ENCODE measurements at places on chromosomes 6 and 20.

DNA sequence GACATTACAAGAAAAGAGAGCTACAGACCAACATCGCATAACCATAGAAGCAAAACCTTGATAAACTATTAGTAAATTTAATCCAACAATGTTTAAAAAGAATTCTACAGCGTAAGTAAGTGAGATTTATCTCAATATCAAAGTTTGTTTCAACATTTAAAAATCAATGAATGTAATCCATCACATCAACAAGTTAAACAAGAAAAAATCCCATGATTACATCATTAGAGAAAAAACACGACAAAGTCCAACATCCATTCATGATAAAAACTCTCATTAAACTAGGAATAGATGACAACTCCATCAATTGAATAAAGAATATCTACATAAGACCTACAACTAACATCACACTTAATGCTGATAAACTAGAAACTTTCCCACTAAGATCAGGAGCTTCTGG lies 239.0 kb upstream of the GGTLC1 start:
- DNase-seq: no peak

DNA sequence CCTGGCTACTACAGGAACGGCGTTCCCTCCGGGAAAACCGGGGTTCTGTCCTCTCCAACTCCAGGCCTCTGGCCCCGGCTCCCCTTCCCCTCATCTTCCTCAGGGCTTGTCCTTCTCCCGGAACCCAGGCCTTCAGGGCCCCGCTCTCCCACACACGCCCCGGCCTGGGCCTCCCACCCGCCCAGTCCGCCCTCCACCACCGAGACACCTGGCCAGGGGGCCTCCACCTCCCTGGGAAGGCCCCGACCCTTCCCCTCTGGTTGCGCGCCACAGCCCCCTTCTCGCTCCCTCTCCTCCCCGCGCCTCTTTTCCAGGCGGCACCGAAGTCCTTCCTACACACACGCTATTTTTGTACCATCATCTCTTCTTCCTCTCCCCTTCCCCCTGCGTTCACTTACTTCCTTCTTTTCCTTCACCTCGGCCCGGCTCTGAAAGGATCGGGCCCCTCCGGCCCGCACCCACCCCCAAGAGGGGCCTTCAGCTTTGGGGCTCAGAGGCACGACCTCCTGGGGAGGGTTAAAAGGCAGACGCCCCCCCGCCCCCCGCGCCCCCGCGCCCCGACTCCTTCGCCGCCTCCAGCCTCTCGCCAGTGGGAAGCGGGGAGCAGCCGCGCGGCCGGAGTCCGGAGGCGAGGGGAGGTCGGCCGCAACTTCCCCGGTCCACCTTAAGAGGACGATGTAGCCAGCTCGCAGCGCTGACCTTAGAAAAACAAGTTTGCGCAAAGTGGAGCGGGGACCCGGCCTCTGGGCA lies 1.3 kb upstream of the SIRPA start:
- DNase-seq: no peak

- DNase-seq: no peak
Observed at GRCh38 chr6:41659935-41660334, 21.7 kb downstream of the MDFI start.

GRCh38 chr6:144220031-144220790 lies 64.9 kb upstream of the UTRN start:
- no peak for DNase-seq

- no peak for DNase-seq
Observed at GRCh38 chr6:132362442-132363185, 38.7 kb downstream of the MOXD1 start.

GRCh38 chr20:17583126-17583525 lies 13.3 kb downstream of the DSTN start:
- DNase-seq: no peak

DNA sequence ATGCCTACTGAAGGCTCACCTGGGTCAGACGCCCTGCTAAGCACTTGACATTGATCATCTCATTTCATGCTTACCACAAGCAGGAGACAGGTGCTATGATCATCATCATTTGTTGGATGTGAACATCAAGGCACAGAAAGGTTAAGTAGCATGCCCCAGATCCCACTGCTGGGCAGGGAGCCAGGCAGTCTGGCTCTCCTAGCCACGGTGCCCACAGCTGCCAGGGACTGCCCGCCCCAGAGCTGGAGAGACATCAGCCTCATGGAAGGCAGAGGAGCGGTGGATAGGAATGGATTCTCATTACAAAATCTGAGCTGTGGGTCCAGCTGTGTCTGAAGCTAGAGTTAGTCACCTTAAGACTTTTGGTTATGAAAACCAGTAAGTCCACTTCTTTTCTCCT lies 3.6 kb downstream of the SULF2 start:
- DNase-seq: no peak

DNA sequence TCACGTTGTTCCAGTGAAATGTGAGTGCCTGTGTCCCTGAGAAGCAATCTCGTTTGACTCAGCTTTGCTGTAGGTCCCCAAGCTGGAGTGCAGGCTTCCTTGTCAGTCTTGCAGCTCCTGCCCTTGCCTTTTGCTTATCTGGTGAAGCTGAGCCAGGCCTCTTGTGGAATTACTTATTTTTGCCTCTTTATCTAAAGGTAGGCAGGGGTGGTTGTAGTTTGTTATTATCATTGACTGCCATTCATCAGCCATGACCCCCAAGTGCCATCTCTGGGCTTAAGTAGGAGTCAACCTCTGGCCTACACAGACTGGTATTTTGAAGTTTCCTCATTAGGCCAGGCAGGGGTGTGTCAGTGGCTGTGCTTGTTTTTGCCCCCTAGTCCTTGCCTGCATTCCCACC lies 2.1 kb downstream of the TMEM14B start:
- DNase-seq: no peak

- DNase-seq: peak; percentile 15
Observed at GRCh38 chr20:34377072-34377847, 14.2 kb downstream of the ITCH start.

DNA sequence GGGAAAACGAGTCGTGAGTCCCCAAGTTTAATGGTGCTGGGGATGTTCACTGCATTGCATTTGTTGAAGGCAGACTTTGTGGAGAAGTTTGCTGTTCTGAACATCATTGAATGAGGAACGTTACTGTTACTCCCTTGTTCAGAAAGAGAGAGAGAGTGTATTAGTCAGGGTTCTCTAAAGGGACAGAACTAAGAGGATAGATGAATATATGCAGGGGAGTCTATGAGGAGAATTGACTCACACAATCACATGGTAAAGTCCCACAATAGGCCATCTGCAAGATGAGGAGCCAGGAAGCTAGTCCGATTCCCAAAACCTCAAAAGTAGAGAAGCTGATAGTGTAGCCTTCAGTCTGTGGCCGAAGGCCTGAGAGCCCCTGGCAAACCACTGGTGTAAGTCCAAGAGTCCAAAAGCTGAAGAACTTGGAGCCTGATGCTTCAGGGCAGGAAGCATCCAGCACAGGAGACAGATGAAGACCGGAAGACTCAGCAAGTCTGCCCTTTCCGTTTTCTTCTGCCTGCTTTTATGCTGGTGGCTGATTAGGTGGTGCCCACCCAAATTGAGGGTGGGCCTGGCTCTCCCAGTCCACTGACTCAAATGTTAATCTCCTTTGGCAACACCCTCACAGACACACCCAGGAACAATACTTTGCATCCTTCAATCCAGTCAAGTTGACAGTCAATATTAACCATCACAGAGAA lies 223.5 kb upstream of the PCSK2 start:
- no peak for DNase-seq

DNA sequence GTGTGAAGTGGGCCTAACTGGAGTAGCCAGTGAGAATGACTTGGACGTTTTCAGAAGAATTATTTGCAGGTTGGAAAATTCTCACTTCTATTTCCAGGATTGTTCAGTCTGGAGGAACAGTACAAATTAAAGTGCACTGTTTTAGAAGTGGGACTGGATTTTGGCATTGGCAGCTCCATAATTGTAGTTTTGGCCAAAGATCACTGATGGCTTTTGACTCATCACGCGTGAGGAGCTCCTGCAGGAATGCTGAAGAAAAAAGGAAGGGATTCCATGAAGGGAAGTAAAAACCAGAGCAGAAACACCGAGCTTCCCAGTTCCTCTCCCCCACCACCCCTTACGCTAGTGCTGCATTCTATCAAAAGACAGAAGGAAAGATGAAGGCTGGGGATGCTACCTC lies 103.5 kb downstream of the JARID2 start:
- DNase-seq: no peak

DNA sequence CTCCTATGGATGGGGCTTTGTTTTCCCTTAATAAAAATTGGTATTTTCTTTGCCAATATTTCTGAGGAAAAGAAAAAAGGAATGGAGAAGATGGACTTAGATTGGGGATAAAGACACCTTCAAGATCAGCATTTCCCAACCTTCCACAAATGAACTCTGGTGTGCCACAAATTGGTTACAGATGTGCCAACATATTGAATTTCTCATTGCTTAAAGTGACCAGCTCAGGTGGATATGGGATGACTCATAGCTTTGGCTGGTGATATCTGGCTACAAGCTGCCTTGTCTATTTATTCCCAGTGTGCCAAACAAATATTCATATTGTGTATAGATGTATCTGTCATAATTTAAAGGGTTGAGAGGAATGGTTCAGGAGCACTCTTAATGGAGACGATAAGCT lies 32.5 kb downstream of the THEMIS start:
- no peak for DNase-seq

DNA sequence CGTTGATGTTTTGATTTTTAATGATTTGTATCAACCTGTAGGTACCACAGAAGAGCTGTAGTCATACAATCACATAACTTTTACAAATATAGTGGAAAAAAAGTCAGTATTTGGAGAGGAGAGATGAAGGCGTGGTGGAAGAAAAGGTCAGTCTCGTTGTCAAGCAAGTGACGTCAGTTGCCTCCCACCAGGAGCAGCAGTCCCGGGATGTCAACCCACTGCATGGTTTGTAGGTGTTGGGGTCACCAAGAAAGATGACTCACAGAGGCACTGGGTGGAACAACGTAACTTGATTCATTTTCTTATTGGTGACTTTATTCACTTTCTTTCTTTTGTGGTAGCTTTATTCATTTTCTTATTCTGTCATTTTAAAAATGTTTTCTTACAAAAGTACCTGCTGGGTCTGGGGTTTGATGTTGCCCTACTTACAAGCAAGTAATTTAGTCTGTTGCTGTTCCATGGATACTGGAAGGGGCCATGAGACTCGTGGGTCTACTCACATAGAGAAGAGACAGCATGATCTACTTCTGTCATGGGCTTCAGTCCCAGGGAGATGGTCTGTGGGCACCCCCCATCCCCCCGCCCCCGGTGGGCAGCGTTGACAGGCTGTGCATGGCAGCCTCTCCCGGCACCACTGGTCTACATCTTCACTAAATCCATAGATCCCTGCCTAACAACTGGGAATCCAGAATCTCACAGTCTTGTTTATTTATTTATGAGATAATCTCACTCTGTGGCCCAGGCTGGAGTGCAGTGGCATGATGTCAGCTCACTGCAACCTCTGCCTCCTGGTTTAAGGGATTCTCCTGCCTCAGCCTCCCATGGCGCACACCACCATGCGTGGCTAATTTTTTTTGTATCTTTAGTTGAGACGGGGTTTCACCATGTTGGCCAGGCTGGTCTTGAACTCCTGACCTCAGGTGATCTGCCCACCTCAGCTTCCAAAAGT lies 36.4 kb upstream of the SYNJ2 start:
- DNase-seq: peak; percentile 60

DNA sequence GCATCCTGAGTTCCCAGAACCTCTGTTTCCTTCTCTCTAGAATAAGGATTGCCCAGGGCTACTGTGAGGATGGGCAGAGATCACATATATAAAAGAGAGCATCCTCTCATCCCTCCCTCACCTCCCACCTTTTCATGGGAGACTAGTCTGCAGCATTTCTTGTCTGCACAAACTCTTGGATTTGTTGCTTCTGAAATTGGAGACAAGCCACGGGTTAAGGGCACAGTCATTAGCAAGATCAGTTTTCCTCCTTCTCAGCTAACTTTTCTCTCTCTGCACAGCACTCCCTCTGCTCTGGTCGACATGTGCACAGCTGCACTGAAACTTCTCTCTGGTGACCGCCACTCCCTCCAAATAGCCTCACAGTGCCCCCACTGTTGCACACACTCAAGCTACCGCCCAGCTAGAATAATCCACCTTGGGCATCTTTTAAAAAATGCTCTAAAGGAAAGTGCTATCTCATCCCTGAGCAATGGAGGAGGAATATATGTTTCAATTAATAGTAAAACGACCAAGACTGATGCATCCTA lies 50.9 kb upstream of the DUSP22 start:
- no peak for DNase-seq

DNA sequence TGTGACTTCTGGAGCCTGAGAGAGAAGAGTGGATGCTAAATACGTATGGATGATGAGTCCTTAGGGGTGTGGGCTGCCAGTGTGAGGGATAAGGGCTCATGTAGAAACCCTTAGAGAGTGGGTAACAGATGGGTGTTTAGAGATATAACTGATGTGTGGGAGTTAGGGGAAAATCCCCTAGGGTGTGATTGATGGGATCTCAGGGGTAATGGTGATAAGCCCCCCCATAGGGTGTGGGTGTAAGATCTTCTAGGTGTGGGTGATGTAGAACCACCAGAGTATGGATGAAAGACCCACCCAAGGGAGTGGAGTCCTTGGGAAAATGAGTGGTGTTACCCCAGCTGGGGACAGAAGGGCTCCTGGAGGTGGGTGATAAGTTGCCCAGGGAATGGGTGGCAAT lies 26.3 kb downstream of the SLC12A5 start:
- no peak for DNase-seq

DNA sequence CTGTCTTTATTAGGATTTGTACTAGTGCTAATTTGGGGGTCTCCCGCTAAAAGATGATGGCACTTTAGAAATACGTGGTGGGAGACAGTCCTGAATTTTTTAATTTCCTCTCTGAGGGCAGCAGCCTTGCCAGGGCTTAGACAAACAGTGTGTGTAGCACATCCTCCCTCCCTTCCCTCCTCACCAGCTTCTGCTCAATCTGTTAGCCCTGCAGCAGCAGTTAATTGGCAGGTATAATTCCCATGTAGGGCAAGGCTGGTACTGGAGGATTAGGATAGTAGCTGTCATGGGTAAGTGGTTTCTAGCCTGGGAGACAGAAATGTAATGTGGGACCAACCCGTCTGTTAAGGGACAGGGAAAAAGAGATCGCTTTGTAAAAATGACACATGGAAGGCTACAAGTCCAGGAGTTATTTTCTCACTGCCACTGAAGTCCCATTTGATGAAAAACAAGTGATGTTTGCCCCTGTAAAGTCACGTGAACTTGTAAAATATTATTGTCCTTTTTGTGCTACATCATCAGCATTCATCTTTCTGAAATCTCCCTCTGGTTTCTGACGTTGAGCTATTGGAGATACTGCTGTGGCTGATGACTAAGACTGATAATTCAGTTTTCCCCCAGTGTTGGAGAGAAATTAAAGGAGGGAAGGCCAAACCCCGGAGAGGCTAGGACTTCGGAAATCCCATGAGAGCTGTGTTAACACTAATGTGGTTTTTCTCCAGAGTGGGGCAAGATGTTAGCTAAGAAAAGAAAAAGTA lies 40.6 kb downstream of the CTNNBL1 start:
- peak; percentile 4 for DNase-seq

DNA sequence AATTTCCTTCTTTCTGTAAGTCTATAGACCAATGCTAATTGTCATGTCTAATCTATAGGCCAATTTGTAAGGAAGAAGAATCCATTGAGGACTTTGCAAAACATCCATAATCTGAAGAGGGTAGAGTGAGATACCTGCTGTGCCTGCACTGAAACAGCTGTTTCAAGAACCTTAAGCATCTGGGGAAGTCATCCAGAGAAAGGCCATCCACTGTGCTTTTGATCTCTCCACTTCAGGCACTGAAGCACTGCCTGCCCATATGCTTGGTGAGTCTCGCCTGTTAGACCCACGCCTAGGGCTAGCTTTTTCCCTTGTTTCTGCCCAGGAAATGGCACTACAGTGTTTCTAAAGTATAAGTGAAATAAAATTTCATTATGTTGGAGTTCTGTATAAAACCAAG lies 921.8 kb upstream of the EPHA7 start:
- no peak for DNase-seq

- no peak for DNase-seq
Observed at GRCh38 chr6:85672050-85672449, 29.4 kb upstream of the SYNCRIP start.

GRCh38 chr20:9635750-9636149 lies 121.4 kb downstream of the LAMP5 start:
- no peak for DNase-seq

All from stimulated activated CD8-positive, alpha-beta memory T cell treated with anti-CD3 and anti-CD28 coated beads, Interleukin-15, amount 100 ng/mL, for 48 hours (primary cell).